ENCODE measurements at places on chromosomes 11 and 22.

DNA sequence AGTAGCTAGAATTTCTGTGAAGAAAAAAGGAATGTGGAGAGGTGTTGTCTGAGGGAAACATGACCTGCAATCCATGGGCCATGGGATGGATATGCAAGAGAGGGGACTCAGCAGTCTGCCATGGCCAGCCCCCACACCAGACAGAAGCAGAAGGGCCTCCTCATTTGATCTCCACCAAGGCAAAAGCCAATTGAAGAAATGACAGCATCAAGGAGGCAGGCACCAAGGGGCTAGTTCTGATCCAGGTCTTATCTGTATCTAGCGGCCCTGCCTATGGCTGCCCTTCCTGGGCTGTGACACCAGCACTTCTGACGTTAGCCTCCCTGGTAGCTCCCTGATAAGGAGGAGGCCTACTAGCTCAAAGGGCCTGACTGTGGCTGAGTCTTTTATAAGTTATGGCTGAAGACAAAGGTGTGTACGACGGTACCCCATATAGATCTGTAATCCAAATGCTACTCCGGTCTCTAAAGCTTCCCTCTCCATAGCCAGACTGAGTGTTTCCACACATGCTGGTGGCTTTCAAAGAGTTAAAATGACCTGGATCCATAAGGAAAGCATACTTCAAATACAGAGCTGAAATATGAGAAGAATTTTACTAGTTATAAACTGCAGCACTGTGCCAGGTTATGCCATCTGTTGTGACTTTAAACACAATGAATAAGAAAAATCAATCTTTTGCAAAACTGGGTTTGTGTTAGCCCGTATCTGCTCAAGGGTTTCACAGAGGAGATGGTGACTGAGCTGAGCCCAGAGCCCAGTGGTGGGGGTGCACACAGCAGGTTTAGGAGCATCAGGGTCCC, 34.4 kb downstream of the HIRA start:
- DNase-seq: no peak

- no peak for DNase-seq
These were observed 1260.4 kb upstream of the RAG2 start for GRCh38 chr11:37858398-37858797.

- DNase-seq: peak; percentile 68
These were observed 496.4 kb downstream of the BUD13 start for GRCh38 chr11:116276051-116277044.

GRCh38 chr11:10946072-10946471, 88.2 kb upstream of the ZBED5 start:
- no peak for DNase-seq

DNA sequence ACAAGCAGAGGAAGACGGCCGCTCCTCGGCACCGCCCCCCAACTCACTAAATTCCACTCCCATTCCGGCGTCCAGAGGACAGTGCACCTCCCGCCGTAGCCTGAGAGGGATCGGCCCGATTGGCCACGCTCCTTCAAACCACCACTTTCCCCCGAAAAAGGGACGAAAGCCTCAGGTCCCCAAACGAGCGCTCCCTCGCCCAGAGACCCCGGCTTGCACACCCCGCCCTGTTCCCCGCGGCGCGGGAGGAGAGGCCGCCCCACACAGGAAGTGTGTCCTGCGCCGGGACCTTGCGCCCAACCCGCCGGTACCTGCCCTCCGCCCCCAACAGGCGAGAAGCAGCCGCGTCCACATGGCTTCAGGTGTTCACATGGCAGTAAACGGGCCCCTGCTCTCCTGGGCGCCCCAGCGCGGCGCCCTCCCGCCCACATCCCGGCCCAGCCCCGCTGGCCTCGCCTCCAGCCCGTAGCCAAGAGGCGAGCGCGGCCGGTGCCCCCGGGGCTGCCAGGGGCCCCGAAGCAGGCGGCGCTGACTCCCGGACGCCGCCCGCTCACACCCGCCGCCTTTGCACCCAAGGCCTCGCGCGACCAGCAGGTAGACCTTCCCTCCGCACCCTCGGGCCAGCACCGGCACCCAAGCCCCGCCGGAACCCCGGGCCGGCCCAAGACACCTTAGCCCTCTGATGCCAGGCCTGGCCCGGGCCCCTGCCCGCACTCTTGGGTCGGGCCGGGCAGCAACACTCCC, 849 bp downstream of the TCF20 start:
- no peak for DNase-seq

- no peak for DNase-seq
These were observed 298.8 kb downstream of the TBC1D22A start for GRCh38 chr22:47061226-47061625.

- DNase-seq: no peak
These were observed 137.3 kb upstream of the RASSF10 start for GRCh38 chr11:12871788-12872321.

DNA sequence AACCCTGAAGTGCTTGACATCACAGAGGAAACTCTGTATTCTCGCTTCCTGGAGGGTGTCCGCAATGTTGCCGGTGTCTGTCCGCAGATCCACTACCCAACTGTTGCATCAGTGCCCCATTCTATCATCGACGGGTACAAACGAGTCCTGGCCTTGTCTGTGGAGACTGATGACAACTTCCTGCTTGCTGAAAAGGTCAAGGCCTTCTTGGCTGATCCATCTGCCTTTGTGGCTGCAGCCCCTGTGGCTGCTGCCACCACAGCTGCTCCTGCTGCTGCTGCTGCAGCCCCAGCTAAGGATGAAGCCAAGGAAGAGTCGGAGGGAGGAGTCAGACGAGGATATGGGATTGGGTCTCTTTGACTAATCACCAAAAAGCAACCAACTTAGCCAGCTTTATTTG, 42.9 kb upstream of the DAGLA start:
- DNase-seq: no peak

DNA sequence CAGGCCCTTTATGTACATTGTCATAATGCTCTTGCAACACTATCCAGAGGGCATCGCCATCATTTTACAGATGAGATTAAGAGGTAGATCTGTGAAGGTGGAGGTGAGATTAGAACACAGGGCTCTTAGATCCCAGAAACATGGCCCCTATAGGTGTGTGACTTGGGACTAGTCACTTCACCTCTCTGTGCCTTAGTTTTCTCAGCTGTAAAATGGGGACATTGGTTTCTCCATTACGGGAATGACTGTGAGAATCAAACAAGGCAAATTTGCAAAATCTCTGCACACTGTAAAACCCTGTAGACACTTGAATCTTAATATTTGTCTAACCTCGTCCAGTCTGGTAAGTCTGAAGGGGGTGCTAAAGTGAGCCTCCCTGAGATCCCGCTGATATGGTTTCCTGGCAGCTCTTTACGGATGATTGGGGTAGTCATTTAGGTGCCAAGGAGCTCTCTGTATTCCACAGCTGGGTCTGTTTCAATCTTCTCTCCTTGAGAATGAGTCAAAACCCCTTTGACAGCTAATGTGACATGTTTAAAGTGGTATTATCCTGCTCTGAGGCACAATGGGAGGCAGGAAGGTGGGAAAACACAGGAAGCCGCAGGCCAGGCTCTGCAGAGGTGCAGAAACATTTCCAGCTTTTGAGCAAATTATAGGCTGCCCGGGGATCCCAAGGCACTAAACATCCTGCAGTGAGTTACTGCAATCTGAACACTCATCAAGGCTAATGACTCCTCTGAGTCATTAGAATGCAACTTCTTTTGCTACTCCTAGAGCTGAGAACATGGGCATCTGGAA, 140.8 kb downstream of the CCDC81 start:
- no peak for DNase-seq

GRCh38 chr11:72573855-72574445, 100.3 kb downstream of the PDE2A start:
- DNase-seq: no peak

GRCh38 chr11:57240007-57240406, 3.0 kb upstream of the APLNR start:
- DNase-seq: no peak

DNA sequence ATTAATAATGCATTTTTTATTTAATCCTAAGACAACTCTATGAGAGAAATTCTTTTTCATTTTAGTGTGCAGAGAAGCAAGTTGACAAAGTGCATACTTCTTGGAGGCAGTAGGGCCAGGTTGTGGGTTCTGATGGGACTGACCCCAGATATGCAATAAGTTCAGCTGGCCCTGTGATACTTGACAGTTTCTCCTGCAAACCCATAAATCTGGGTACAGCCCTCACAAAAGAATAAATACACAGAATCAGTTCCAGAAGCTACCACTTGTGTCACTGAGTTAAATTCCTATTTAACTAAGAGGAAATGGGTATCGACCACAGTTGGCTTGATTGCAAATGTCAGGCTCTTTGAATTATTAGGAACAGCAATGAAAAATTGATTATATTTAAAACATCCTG, 598.5 kb upstream of the API5 start:
- no peak for DNase-seq

GRCh38 chr22:37442537-37442936, 15.3 kb upstream of the ELFN2 start:
- DNase-seq: no peak

GRCh38 chr22:29387921-29388758, at the start of gene AP1B1:
AP1B1 (minus strand) TSS chr22:29388570; CDS start chr22:29367243, 21,327 bp downstream.
- peak; percentile 95 for DNase-seq

- DNase-seq: no peak
These were observed 245.6 kb upstream of the ZC3H12C start for GRCh38 chr11:109847621-109848020.

All from NCI-H1092 (cell line).